ENCODE measurements at places on chromosomes 1 and 21.
A peak's percentile ranks its signal among the peaks of the same experiment; 100 is the strongest.

DNA sequence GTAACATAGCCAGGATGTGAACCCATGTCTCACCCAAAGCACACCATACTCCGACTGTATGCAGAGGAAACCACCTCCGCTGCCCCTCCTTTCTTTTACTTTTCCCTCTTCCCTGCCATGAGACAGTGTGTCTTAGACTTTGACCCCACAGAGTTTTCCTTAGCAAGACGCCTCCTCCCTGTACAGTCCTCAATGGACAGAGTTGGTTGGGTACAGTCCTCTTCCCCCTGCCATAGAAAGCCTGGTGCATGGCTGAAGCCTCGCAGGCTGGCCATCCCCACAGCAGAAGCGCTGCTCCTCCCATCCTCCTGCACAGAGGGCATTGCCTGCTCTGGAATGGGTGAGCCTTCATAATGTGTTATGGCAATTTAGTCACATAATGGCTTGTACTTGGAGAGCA, 127.9 kb downstream of the PLPP3 start:
- no peak for DNase-seq

- peak; percentile 81 for DNase-seq
Measured at GRCh38 chr1:162716123-162716522, 74.4 kb upstream of the HSD17B7 start.

DNA sequence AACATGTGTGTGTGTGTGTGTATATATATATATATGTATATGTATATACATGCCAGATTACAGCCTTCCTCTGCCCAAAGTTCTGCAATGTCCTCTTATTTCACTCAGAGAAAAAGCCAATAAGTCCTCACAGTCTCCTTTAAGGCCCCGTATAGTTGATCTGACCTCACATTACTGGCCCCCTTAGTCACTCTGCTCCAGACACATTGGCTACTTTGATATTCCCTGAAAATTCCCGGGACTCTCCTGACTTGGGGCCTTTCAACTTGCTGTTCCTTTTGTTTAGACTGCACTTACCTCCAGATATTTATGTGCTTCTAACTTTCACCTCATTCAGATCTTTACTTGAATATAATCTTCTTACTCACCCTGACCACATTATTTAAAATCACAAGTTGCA, 4.2 kb upstream of the BSDC1 start:
- DNase-seq: no peak

DNA sequence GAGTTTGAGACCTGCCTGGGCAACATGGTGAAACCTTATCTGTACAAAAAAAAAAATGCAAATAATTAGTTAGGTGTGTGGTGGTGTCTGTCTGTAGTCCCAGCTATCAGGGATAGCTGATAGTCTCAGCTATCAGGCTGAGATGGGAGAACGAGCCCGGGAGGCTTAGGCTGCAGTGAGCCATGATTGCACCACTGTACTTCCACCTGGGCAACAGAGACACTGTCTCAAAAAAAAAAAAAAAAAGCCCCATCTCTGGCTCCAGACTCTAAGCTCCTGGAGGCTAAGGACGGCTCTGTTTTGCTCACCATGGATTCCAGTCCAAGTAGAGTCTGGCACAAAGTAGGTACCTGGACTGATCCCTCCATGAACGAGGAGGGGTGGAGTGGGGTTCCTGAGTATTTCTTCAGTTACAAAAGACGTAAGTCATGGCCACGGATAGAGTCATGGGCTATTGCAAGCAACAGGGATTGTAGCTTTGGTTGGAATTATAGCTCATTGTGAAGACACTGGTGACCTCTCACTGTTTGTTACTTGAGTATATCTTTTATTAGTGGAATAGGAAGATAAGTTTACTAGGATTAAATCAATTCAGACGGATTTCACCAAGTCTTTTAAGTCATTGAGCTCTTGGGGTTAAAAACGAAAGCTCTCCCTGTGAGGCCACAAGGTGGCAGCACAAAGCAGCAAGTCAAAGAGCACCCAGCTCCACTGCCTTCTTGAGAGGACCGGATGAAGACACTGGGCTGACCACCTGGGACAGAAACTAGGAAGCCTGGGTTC, 35.6 kb upstream of the TMEM61 start:
- peak; percentile 40 for DNase-seq

DNA sequence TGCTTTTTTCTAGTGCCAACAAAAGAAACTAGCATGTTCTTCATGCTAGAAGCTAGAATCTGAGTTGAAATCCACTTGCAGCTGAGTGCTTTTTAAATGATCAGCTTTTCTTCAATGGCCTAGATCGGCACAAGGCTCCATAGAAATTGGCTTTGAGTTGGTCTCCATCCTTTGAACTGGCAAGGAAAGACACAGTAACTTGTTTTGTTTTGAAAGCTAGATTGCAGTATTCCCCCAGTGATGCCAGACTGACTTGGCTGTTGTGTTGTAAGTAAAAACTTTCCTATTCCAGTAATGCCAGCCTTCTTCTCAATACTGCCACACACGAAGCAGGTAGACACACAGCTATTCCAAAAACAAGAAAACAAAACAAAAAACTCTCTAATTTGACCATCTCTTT, 139.1 kb downstream of the FMN2 start:
- no peak for DNase-seq

- no peak for DNase-seq
Measured at GRCh38 chr1:24302209-24302611, 16.9 kb upstream of the GRHL3 start.

- DNase-seq: no peak
Measured at GRCh38 chr1:154178911-154179811, 12.7 kb downstream of the TPM3 start.

- no peak for DNase-seq
Measured at GRCh38 chr1:108054396-108054795, 89.4 kb upstream of the VAV3 start.

GRCh38 chr1:230186003-230186863, 119.2 kb downstream of the GALNT2 start:
- DNase-seq: no peak

GRCh38 chr1:160083968-160084770, 2.8 kb downstream of the KCNJ9 start:
- DNase-seq: no peak

DNA sequence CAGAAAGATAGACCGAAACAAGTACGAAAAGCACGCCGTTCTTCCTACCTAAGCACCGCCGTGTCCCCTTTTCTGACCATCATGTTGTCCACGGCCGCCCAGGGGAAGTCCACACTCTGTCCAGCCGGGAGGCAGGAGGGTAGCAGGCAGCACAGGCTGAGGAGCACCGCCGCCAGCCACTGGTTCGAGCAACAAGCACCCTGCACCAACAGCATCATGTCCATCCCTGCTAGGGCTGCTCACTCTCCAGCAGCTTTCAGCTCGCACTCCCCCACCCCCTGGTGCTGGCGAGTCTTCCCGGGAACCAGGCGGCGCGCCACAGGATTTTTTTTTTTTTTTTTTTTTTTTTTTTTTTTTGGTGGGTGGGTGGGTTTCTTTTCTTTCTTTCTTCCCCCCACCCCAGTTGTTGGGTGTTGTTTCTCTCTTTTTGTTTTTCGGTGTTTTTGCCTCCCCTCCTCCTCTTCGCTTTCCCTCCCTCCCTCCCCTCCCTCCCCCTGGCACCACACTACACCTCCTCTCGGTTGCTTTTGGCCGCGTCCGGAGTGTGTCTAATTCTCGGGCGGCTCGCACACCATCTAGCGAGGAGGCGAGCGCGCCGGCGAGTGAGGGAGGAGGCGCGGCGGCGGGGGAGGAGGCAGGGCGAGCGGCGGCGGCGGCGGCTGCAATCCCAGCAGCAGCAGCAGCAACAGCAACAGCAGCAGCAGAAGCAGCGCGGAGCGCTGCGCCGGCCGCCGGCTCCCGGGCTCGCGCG, at the start of gene NEGR1:
Gene NEGR1 (minus strand): TSS at position 269 of the 751 bp plus-strand sequence.
- DNase-seq: peak; percentile 98

DNA sequence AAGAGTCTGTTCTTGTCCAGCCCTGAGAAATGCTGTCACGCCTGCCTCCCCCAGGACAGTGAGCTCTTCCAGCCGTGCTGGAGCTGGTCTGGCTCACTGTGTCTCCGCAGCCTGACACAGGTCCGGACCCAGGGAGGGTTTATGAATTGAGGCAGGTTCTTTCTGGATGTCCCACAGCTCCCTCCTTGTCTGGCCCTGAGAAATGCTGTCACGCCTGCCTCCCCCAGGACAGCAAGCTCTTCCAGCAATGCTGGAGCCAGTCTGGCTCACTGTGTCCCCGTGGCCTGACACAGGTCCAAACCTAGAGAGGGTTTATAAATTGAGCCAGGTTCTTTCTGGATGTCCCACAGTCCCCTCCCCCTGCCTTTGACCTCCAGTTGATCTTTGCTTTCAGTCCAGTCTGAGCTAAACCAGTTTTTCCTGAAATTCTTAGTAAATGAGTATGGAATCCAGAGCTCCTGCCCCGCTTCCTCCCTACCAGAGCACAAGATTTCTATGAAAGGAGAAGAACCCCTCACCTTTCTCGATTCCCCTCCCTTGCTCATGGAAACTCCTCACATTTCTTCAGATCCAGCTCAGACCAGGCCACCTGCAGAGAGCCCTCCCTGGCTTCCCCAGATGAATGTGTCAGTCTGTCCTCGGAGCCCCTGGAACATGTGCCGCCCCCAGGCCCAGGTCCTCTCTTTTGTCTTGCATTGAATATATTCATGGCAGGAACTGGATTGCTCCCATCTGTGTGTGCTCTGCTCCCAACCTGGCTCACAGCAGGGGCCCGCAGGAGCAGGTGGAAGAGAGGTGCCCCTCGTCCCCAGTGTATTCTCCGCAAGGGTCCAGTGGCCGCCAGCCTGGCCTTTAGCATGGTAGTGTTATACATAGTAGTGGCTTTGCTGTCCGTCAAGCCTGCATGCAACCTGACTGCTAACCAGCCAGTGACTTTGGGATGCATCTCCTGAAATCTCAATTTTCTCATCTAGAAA, 116.3 kb downstream of the EPHB2 start:
- DNase-seq: no peak

DNA sequence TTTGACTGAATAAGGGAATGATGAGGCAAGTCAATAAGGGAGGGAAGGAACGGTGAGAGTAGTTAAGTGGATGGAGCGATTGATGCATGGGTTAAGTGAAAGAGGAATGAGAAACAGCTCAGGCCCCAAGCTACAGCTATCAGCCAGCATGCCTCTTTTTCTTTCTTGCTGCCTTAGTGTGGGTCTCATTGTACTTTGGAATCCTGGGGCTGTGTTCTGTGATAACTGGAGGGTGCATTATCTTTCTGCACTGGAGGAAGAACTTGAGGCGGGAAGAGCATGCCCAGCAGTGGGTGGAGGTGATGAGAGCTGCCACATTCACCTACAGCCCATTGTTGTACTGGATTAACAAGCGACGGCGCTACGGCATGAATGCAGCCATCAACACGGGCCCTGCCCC, 1.0 kb downstream of the TEX38 start:
- no peak for DNase-seq

GRCh38 chr1:39348278-39348677, 143.2 kb upstream of the BMP8A start:
- DNase-seq: no peak

DNA sequence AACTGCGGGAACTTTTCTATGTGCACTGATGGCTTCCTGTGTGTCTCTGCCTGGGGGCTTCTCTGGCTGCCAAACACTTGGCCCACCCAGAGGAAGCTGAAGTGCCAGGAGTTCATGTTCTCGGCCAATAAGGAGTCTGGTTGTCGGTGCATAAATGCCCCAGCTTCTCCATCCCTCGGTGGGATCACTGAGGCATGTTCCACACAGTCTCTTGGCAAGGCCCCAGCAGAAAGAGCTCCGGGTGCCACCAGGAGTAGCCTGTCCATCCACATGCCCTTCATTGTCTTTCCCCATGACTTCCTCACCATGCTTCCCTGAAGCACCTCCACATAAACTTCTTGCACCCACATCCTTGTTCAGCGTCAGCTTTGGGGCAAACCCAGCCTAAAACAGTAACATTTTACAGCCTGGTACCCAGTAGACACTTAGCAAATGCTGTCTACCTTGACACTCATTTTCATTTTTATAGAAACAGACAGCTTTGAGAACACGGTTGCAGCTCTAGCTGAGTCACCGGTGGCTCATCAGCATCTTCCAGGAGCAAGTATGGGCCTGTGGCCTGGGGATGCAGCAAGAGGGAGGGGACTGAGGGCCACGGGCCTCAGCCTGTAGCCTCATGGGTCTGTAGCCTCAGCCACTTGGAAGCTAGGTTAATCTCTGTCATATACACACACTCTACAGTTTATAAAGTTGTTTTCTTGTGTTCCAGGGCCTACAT, 14.8 kb upstream of the CDCP2 start:
- no peak for DNase-seq

DNA sequence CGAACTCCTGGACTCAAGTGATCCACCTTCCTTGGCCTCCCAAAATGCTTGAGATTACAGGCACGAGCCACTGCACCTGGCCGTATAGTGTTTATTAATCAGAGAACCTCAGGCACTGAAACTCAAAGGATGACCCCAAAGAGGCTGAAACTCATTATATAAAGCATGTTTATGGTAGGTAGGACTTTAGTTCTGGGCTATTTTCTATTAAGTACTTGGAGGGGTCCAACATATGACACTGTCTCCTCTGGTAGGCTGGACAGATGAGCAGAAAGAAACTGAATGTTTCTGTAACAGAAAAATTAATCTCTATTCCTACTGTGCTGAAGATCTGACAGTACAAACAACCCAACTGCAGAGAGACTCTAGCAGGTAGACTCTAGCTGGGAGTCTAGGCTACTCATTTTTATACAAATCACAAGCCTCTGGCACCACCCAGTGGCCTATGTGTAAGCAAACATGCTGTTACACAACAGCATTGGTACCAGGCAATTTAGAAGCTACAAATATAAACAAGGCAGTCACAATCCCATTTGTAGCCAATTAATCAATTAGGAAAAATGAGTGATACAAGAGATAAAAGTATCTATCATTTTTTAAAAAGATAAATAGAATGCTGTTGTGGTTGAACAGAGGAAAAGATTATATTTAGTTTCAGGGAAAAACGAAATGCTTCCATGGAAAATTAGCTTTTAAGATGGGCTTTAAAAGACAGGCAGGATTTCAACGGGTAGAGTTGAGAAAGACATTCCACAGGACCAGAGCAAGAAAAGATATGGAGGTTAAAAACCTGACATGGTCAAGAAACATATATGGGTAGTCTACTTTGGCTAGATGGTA, 10.4 kb downstream of the DCAF8 start:
- DNase-seq: peak; percentile 93

DNA sequence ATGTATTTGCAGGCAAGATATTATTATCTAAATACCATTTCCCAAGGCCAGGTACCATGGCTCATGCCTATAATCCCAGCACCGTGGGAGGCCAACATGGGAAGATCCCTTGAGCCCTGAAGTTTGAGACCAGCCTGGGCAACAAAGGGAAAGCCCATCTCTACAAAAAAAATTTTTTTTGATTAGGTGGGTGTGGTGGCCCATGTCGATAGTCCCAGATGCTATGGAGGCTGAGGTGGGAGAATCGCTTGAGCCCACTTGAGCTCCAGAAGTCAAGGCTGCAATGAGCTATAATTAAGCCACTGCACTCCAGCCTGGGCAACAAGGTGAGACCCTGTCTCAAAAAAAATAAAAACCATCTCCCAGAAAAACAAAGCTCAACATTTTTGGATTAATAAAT, 2.2 kb downstream of the STMN1 start:
- DNase-seq: no peak

DNA sequence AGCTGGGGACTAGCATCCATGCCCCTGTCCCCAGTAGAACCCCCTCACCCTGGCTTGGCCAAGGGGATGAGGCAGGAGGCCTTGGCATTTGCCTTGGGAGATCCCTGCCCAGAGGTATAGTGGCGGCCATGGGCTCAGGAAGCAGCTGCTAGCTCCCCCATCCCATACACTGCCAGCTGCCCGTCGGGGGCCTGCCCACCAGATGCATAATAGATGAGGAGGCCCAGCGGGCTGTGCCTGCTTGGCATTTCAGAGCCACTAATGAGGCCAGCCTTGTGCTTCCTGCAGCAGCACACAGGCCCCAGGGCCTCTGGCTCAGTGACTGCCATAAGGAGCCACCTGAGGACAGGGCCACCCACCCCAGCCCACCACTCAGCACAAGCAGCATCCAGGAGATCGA, 23.6 kb downstream of the RAP1GAP start:
- no peak for DNase-seq
